ENCODE measurements at places on chromosomes 16 and 17. TPM values are rescaled to one million over a fixed set of nuclear protein-coding genes. Genes with fewer than 3 reads are reported as not detected.

DNA sequence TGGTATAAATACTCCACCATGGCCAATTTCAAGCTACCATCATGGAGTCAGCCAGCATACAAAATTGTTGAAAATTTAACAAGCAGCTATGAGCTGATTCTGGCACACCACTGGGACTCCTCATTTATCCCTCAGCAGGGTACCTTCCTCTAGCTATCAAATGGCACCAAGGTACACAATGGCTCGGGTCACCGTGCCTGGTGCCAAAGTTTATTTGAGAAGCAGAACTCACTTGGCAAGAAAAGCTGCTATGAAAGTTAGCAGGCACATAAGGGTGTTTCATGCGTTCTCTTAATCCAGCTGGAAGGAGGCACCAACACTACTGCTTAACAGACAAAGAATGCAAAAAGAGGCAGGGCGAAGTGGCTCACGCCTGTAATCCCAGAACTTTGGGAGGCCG is 51.6 kb downstream of the IKZF3 start:
- H3K4me3 ChIP-seq, result no peak overlapping the region
- H3K4me1 ChIP-seq, result no peaks in the 10 kb centered on the region
- no peaks in the 10 kb centered on the region for H3K27me3 ChIP-seq
- DNase-seq, result no peak
- H3K27ac ChIP-seq, result no peak overlapping the region
- H3K36me3 ChIP-seq, result no peaks in the 10 kb centered on the region

Gene KRT39
- not detected for total RNA-seq

Gene C1QL1
- 0.76 TPM for total RNA-seq

Gene VAT1L
- total RNA-seq, result 0.85 TPM

All from kidney (tissue), 22 donors.